ENCODE measurements at places on chromosomes 11 and 22.

DNA sequence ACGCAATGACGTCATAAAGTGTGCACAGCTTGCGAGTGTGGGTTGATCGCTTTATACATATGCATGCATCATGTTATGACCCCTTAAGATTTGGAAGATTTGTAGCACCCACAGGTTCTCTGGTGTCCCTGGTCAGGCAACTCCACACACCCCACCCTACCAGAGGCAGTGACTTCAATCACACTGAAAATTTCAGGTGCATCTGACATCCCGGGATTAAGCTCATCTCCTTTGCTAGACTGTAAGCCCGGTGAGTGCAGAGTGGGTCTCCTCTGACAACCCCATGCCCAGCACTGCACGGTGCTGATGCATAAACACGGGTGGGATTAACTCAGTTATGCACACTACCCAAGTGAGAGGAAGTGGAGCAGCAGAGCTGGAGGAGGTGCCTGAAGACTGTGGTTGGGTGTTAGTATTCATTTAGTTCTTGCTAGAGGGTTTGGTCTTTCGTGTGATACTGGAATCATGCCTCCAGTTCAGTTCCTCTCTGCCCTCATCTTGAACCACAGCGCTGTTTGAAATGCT, 6.5 kb downstream of the ARSA start:
- peak overlapping the region; percentile 37 for H3K4me3 ChIP-seq
- no peak for DNase-seq
- H3K27ac ChIP-seq = no peak overlapping the region
- H3K4me1 ChIP-seq = no peaks in the 10 kb centered on the region
- H3K36me3 ChIP-seq = peaks cover 23% of the 10 kb centered on the region

DNA sequence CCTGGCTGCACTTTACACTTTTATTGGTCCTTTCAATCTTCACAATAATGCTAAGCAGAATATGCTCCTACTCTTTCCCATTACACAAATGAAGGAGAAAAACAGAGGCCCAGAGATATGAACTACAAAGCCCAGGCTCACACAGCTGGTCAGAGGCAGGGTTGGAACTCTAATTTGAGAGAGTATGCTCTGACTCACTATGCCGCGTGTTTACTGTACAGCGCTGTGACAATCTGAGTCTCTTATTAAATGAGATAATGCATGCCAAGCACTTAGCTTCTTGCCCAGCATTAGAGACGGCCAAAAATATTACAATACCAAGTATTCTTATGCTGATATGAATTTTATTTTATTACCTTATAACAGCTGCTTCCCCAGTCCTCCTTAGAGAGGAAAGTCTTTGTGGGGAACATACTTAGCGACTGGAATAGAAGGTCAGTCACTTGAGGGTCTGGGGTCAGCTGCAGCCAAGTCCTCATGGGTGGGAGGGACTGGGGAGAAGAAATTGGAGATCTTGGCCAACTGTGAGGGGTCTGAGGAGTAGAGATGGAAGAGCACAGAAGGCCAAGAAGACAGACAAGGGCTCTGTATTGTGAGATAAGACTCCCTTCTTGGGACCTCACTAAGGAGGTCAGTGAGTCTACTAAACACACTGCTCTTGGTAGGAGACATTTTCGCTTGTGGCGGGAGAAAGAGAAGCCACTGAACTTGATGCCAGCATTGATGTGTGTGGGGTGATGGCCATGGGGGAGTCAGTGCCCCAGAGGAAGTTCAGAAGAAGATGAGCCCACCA, 150.8 kb upstream of the TIMP3 start:
- no peaks in the 10 kb centered on the region for H3K4me1 ChIP-seq
- H3K27ac ChIP-seq = no peak overlapping the region
- no peaks in the 10 kb centered on the region for H3K36me3 ChIP-seq
- H3K27me3 ChIP-seq = no peaks in the 10 kb centered on the region
- H3K4me3 ChIP-seq = no peak overlapping the region

- no peaks in the 10 kb centered on the region for H3K4me1 ChIP-seq
- no peak for DNase-seq
- no peaks in the 10 kb centered on the region for H3K36me3 ChIP-seq
- H3K27ac ChIP-seq = no peak overlapping the region
Observed at GRCh38 chr11:86885311-86885710, 69.9 kb downstream of the FZD4 start.

GRCh38 chr11:109697140-109697843, 275.3 kb downstream of the C11orf87 start:
- H3K27ac ChIP-seq = no peak overlapping the region
- no peaks in the 10 kb centered on the region for H3K4me1 ChIP-seq
- no peaks in the 10 kb centered on the region for H3K36me3 ChIP-seq

Measured in tibial nerve (tissue), 4 donors.